ENCODE measurements at places on chromosomes 2 and 18.

GRCh38 chr18:46429649-46430224 is 227.3 kb downstream of the LOXHD1 start:
- no peak for DNase-seq

DNA sequence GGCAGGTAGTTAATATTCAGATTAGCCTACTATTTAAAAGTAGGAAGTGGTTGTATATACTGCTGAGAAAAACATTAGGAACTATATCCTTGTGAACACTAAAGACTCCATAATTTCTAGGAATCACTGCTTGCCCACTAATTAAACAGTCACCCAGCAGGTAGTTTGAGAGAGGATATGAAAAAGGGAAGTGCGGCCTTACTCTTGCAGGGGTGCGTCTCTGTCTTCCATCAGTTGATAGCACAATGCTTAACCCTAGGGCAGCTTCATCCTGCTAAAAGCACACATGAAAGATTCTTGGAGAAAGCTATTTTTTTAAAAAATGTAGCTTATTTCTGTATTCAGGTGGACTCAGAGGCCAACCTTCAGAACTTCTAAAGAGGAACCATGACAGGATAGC is 53.1 kb upstream of the ATP5MC3 start:
- no peak for DNase-seq

GRCh38 chr2:240388471-240389301 is 46.8 kb upstream of the GPC1 start:
- DNase-seq = no peak

GRCh38 chr2:118539290-118539689 is 308.2 kb downstream of the EN1 start:
- DNase-seq = no peak

DNA sequence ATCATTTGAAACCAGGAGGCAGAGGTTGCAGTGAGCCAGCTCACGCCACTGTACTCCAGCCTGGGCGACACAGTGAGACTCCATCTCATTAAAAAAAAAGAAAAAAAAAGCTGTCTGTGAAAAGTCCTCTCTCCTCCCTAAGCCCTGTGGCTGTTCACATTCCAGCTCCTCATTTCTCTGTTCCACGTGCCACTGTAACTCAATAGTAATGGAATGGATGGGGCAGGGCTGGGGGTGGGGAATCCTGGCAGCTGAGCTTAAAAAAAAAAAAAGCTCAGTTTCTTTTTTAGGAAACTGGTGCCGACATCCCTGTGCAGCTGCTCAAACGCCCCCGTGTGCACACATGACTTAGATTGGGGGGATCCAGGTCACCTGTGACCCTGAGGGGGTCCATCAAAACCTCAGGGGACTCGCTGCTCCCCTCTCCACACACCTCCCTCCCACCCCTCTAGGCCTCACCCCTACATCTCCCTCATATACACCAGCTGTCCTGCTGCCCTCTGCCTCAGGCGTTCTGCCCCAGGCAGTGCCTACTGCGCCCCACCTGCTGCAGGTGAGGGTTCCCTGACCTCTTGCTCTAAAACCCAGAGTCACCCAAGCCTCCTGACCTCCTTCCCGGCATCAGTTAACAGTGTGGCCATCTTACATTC is 255.4 kb downstream of the AGAP1 start:
- no peak for DNase-seq

GRCh38 chr18:51196811-51197660 is 445 bp downstream of the MEX3C start:
- peak; percentile 32 for DNase-seq

DNA sequence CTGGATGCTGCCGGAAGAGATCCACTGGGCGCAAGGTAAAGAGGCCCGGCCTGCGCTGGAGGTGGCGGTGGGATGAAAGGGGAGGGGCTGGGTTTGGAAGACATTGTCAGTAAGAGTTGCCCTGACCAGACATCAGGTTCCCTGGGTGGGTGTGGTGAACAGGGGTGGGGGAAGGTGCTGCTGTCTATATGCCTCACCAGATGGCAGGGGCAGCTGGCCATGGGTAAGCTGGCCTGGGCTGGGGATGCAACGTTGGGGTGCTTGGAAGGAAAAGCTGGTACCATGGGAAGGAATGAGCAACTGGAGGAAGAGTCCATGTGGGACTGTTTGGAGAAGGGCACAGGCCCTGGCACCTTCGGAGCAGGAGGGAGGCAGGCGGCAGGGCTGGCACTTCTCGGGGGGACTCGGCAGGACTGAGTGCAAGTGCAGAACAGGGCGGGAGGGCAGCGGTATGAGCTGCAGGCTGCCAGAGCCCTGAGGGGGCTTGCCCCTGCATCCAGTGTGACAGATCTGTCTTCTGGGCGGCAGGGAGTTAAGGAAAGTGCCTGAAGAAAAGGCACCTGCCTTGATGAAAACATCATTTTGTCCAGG is 146.4 kb downstream of the DYSF start:
- DNase-seq = no peak

DNA sequence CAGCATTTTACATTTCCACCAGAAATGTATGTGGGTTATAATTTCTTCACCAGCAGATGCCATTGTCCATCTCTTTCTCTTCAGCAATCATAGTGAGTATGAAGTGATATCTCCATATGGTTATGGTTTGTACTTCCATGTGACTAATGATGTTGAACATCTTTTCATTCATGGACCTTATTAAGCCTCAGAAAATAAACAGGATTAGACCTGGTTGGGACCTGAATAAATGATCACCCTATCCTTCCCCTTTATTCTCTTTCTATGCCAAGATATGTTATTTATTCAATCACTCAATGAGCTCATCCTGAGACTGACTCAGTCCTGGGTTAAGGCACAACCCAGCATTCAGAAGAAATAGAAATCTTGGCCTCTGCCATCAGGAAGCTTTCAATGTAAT is 86.6 kb downstream of the ANTXR1 start:
- DNase-seq = no peak

DNA sequence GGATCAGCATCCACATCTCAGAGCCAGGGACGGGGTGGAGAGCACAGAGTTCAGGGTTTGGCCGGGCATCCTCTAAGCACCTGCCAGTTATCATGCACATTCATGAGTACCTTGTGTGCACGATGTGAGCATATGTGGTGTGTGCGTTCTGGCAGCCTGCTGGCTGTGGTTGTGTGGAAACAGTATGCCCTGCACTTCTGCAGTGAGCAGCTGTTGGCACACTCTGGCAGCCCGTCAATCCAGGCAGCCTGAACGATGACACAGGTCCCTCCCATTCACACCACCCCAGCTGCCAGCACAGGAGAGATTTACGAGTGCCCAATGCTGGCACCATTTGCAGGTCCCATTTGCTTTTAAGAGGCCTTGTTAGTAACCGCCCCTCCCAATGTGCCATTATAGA is 74.2 kb downstream of the CD8B2 start:
- DNase-seq = no peak

- no peak for DNase-seq
These were observed 41.2 kb downstream of the GBX2 start for GRCh38 chr2:236127010-236127409.

DNA sequence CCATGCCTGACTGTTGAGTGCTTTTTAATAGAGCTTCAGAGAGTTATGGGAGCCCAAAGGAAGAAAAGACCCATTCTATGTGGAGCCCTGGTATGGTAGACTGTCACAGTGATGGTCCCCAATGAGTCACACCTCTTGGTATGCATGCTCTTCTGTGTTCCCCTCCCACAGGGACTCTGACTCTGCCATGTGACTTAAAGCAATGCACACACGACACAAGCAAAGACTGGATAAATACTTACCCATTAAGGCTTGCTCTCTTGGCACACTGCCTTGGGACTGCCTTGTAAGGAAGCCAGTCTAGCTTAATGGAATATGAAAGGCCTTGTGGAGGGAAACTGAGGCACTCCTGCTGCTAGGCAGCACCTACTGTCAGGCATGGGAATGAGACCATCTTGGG is 16.7 kb upstream of the DTNB start:
- DNase-seq = no peak

GRCh38 chr18:12361770-12362378 is 15.2 kb downstream of the AFG3L2 start:
- no peak for DNase-seq

DNA sequence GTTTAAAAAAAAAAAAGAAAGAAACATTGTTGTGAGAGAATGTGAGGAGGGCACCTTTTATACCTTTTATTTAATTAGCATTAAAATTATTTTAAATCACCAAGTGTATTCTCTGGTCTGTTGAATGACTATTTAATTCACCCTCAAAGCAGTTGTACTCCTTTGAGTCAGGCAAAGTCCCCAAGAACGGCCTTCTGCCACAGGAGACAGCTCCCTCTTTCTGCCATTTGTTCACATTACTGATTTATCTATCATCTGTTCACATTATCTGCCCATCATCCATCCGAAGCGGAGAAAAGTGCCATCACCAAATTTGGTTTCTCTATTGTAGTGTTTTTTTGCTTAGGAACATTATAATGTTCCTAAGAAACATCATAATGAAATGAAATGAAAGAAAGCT is 240.7 kb upstream of the DPP10 start:
- DNase-seq = no peak

- DNase-seq = no peak
These were observed 39.2 kb downstream of the EPAS1 start for GRCh38 chr2:46336283-46336959.

GRCh38 chr2:120985174-120985996 is 249.7 kb downstream of the GLI2 start:
- DNase-seq = no peak

DNA sequence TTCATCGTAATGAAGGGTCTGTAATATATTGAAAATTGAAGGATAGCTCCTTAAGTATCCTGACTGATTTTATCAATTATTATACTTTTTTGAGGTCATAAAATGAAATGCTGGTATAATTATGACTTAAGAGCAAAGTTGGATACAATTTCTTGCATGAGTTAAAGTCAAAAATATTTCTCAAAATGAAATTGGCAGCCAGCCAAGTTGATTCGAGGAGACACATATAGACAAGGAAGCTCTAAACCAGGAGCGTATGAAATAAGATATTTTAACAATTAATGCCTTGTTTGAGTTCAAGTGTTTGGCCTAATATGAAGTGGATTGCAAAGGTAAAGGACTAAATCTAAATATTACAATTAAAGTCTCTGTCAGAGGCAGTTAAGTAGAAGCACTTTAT is 260.4 kb upstream of the DSEL start:
- no peak for DNase-seq

GRCh38 chr18:31942291-31942998 is 483 bp downstream of the TRAPPC8 start:
- no peak for DNase-seq
